ENCODE measurements at places on chromosomes 4 and X. TPM values are rescaled to one million over a fixed set of nuclear protein-coding genes. Genes with fewer than 3 reads are reported as not detected.

DNA sequence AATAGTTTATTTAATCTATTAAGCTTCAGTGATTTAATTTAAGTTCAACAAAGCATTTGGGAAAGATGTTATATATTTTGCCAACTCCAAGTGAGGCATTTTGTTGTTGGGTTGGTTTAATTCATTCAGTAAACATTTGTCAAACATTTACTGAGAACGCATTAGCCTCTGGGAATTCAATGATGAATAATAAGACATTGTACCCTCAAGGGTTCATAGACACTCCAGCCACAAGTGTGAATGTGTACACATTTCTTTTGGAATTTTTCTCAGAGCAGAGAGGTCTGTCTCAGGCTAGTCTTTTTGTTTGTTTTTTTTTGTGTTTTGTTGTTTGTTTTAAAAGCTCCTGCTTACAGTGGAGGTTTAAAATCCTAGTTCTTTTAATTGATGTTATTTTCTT is 203.9 kb downstream of the SOWAHB start:
- H3K4me1 ChIP-seq: peaks cover 43% of the 10 kb centered on the region
- no peak for DNase-seq
- no peak overlapping the region for H3K27ac ChIP-seq
- no peaks in the 10 kb centered on the region for H3K27me3 ChIP-seq

- H3K36me3 ChIP-seq: no peaks in the 10 kb centered on the region
- H3K27me3 ChIP-seq: no peaks in the 10 kb centered on the region
- no peak overlapping the region for H3K4me3 ChIP-seq
- no peak overlapping the region for H3K27ac ChIP-seq
Measured at GRCh38 chr4:176910646-176911045, 117.9 kb upstream of the VEGFC start.

GRCh38 chrX:138229718-138230117 is 481.8 kb downstream of the FGF13 start:
- H3K4me3 ChIP-seq: no peak overlapping the region
- H3K27ac ChIP-seq: no peak overlapping the region
- H3K36me3 ChIP-seq: no peaks in the 10 kb centered on the region
- no peak for DNase-seq

Gene IGSF1
- 5.3 TPM for total RNA-seq

Gene TCP11X2
- total RNA-seq: 0.24 TPM

Gene PLAC1
- total RNA-seq: 0.99 TPM

- H3K27ac ChIP-seq: no peak overlapping the region
- no peaks in the 10 kb centered on the region for H3K36me3 ChIP-seq
- no peak overlapping the region for H3K4me3 ChIP-seq
- H3K27me3 ChIP-seq: no peaks in the 10 kb centered on the region
- no peaks in the 10 kb centered on the region for H3K4me1 ChIP-seq
- peak; percentile 58 for DNase-seq
Measured at GRCh38 chr4:20017777-20018115, 234.0 kb upstream of the SLIT2 start.

Gene HERC3
- 25.6 TPM for total RNA-seq

Gene CD38
- total RNA-seq: not detected

DNA sequence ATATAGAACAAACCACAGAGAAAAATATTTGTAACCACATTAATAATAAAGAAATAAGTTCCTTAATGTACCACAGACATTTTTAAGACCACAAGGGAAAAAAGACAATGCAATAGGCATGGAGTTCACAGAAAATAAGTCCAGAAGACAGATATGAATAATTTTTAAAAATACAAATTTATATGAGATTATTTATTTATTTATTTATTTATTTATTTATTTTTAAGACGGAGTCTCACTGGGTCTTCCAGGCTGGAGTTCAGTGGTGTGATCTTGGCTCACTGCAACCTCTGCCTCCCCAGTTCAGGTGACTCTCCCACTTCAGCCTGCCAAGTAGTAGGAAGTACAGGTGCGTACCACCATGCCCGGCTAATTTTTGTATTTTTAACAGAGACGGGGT is 53.7 kb downstream of the THAP9 start:
- H3K27ac ChIP-seq: no peak overlapping the region
- H3K27me3 ChIP-seq: no peaks in the 10 kb centered on the region
- DNase-seq: no peak
- H3K36me3 ChIP-seq: no peaks in the 10 kb centered on the region
- H3K4me1 ChIP-seq: no peaks in the 10 kb centered on the region

- H3K36me3 ChIP-seq: no peaks in the 10 kb centered on the region
- no peaks in the 10 kb centered on the region for H3K27me3 ChIP-seq
- no peaks in the 10 kb centered on the region for H3K4me1 ChIP-seq
- H3K27ac ChIP-seq: no peak overlapping the region
- peak; percentile 43 for DNase-seq
Measured at GRCh38 chr4:4477391-4477790, 64.5 kb downstream of the STX18 start.

Gene ZFYVE28
- total RNA-seq: 4.0 TPM

DNA sequence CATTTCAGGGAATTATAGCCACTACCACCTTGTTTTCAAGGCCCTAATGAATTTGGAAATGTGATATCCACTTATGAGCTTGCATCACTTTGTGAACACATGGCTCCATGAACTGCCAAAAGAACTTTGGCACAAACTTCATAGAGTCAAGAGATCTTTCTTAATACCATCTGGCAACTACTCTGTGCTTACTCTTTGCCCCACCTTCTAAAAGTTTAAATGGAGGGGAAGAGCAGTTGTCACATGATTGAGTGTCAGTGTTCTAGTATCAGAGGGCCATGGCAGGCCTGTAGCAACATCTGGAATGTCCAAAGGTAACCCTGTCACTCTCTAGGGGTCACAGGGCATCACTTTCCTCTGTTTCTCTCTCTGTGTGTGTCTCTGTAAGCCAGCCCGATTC is 2.6 kb upstream of the ADH1B start:
- no peaks in the 10 kb centered on the region for H3K27me3 ChIP-seq
- no peak overlapping the region for H3K4me3 ChIP-seq
- H3K4me1 ChIP-seq: no peaks in the 10 kb centered on the region
- H3K27ac ChIP-seq: no peak overlapping the region
- H3K36me3 ChIP-seq: no peaks in the 10 kb centered on the region

Gene UGT2B10
- total RNA-seq: not detected

Gene AMOT
- 27.2 TPM for total RNA-seq

DNA sequence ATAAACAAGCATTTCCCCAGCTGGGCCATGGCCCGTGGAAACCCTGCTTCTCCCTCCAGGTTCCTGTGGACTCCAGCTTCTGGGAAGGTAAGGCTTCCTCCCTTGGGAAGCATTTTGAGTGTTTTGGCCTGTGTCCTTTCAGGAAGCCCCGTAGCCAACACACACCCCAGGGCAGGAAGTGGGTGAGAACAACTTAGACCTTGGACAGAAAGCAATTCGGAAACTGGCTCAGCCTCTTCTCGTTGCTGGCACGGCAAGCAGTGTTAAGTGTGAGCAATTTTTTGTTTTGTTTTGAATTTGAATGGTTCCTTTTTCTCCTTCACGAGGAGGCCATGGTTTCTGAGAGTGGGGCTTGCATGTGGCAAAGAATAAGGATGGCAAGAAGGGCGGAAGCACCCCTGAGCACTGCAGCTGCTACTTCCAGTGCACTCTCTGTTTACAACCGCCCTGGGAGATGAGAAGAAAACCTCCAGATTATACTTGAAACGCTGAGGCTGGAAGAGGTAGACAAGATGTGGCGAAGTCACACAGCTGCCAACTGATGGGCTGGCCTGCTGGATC is 14.1 kb upstream of the CYTL1 start:
- no peaks in the 10 kb centered on the region for H3K27me3 ChIP-seq
- H3K4me3 ChIP-seq: no peak overlapping the region
- DNase-seq: peak; percentile 41
- H3K36me3 ChIP-seq: no peaks in the 10 kb centered on the region
- no peaks in the 10 kb centered on the region for H3K4me1 ChIP-seq

Gene MECP2
- 64.5 TPM for total RNA-seq

DNA sequence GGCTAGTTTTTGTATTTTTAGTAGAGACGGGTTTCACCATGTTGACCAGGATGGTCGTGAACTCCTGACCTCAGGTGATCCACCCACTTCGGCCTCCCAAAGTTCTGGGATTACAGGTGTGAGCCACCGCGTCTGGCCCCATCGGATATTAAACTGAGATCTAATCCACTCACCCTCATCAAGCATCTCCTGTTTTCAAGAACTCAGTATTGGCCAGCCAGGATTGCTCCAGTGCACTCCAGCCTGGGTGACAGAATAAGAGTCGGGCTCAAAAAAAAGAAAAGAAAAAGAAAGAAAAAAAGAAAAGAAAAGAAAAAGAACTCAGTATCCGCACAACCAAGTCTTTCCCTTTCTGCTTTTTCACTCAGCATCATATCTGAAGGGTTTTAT is 167.6 kb downstream of the OR13H1 start:
- no peaks in the 10 kb centered on the region for H3K27me3 ChIP-seq
- no peak overlapping the region for H3K27ac ChIP-seq
- H3K36me3 ChIP-seq: peaks cover 6% of the 10 kb centered on the region
- no peak for DNase-seq
- H3K4me3 ChIP-seq: no peak overlapping the region

DNA sequence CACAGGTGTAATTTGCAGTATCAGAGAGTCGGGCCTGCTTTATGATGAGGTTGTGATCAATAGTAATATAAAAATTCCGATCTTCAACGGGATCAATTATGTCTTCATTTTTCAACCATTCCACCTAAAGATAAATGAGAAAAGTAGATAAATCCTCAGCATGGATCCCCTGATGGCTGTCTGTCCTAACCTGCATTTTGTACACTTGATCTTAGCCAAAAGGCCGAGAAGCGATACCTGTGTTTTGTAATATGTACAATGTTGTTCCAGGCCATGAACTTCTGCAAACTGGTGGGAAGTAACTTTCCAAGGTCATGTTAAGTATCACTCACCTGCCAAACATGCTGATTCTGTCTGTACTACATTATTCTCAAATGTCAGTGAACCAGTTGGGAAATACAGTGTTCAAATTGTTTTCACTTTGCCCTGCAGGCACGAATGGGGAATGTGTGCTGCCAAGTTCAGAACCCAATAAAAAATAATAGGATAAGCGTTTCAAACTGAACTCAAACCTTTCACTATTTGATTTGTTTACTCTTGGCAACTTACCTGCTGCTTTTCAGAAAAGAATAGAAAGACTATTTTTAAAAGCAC is 298.1 kb downstream of the UNC5C start:
- H3K27ac ChIP-seq: peak overlapping the region; percentile 8
- H3K27me3 ChIP-seq: no peaks in the 10 kb centered on the region

DNA sequence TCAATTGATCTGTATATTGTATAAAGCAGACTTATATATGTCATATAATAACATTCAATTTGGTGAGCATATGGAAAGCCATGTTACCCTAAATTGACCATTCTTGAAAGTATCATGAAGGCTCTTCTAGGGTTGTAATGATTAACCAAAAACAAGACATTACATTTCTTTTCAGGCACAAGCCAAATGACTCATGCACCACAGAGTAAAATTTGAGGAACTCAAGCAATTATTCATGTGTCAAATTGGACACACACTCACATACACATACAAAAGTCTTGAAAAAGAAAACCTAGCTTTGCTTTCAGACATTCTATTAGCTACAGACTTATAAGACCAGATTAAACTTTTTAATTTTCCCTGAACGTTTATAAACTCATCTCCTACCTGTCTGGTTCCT is 146.5 kb upstream of the PCDH18 start:
- H3K4me1 ChIP-seq: no peaks in the 10 kb centered on the region
- no peak for DNase-seq
- H3K4me3 ChIP-seq: no peak overlapping the region
- H3K27me3 ChIP-seq: no peaks in the 10 kb centered on the region

Gene SCRG1
- 0.04 TPM for total RNA-seq

DNA sequence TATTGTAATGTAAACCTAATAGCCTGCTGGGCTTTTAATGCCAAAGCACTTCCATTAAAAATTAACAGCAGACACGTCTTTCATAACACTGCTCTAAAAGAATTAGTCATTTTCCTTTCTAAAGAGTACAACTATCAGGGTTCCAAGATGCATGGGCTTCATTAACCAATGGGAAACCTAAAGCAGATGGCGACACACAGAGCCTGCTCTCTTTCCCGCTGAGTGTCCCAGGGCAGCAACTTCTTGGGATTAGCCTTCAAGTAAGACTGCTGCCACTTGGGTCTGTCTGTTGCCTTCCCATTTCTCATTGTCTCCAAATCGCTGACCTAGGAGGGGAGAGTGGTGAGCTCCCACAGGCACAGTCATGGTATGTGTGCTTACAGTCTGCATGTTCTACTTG is 14.0 kb upstream of the PHKA2 start:
- no peaks in the 10 kb centered on the region for H3K36me3 ChIP-seq
- no peaks in the 10 kb centered on the region for H3K4me1 ChIP-seq
- H3K27me3 ChIP-seq: no peaks in the 10 kb centered on the region

DNA sequence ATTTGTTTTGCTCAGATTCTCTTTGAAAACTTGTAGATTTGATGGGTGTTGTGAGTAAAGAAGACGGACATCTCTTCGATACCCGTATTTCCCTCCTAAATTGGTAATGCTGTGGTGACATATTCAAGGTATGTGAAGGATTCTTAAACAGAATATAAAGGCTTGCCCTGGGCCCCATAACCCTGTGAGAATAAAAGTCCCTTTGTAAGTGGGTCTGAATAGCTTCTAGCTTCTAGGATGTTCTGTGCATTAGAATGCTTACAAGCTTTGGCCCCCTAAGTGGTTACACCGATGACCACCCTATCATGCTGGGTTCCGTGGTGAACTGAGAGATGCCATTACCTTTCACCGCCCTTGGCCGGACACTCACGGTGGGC is 574 bp upstream of the MOB1B start:
- H3K27me3 ChIP-seq: no peaks in the 10 kb centered on the region
- H3K36me3 ChIP-seq: peaks cover 9% of the 10 kb centered on the region
- H3K4me3 ChIP-seq: peak overlapping the region; percentile 74

DNA sequence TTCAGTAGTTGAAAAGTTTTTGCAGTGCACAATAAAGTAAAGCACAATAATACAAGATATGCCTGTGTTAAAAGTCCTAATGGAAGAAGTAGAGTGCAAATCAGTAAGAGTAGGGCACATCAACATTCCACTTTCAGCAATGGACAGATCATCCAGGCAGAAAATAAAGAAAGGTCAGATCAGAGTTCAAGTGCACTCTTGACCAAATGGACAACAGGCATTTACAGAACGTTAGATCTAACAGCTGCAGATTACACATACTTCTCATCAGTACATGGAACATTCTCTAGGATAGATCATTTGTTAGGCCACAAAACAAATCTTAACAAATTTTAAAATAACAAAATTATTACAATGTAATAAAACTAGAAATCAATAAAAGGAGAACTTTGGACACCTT is 1373.5 kb upstream of the PABPC4L start:
- peak; percentile 51 for DNase-seq
- no peaks in the 10 kb centered on the region for H3K36me3 ChIP-seq
- H3K27me3 ChIP-seq: no peaks in the 10 kb centered on the region
- H3K27ac ChIP-seq: no peak overlapping the region
- H3K4me1 ChIP-seq: peaks cover 12% of the 10 kb centered on the region

Gene CFAP47
- 0.28 TPM for total RNA-seq

DNA sequence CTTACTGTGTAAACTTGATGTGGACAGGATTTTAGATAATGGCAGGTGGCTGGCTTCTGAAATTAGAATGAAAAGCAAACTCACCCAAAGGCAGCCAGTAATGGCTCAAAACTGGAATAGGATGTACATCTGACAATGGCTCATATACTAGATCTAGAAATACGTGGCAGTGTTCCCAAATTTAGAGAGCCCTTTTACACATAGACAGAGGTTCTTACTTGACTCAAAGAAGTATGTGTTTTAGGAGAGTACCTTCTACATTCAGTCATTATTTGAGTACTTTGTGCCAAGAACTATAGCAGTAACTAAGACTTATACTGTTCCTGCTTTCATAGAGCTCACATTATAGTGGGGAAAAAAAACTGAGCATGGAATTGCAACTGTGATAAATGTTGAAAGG is 48.0 kb downstream of the UBE2K start:
- no peaks in the 10 kb centered on the region for H3K4me1 ChIP-seq
- H3K27ac ChIP-seq: peak overlapping the region; percentile 18
- peaks cover 6% of the 10 kb centered on the region for H3K36me3 ChIP-seq
- no peak overlapping the region for H3K4me3 ChIP-seq

Data from cardiac muscle cell (in vitro differentiated cells and primary cell).